ENCODE measurements at places on chromosomes 13 and 19. TPM values are rescaled to one million over a fixed set of nuclear protein-coding genes. Genes with fewer than 3 reads are reported as not detected.

Gene FGF9
- total RNA-seq, result 0.25 TPM

Gene CCDC169
- total RNA-seq, result not detected

Gene KLK2
- not detected for total RNA-seq

Gene RFXAP
- total RNA-seq, result 2.2 TPM

Gene ZNF441
- total RNA-seq, result 3.4 TPM

Gene CBARP
- 1.3 TPM for total RNA-seq

Gene IZUMO4
- total RNA-seq, result 0.93 TPM

Gene ATP4A
- total RNA-seq, result not detected

Gene ZGLP1
- 0.80 TPM for total RNA-seq

Gene ZNF615
- total RNA-seq, result 7.9 TPM

Gene C1QTNF9
- 1.0 TPM for total RNA-seq

Gene PTH2
- total RNA-seq, result not detected

Gene FPR3
- 1.6 TPM for total RNA-seq

Gene CGB3
- total RNA-seq, result not detected

Gene IL4I1
- total RNA-seq, result 0.15 TPM

Gene ZNF135
- total RNA-seq, result 0.36 TPM

Gene ANGPTL8
- not detected for total RNA-seq

Gene RFPL4A
- not detected for total RNA-seq

Gene ACER1
- not detected for total RNA-seq

Gene SIGLEC10
- total RNA-seq, result not detected

Gene FCER2
- not detected for total RNA-seq
